Stimulated activated CD8-positive, alpha-beta memory T cell treated with anti-CD3 and anti-CD28 coated beads, Interleukin-15, amount 100 ng/mL, for 1 hour (primary cell): ENCODE measurements at places on chromosomes 6 and 20.
A peak's percentile ranks its signal among the peaks of the same experiment; 100 is the strongest.

- no peak for DNase-seq
These were observed 179.9 kb upstream of the TAB2 start for GRCh38 chr6:149137594-149137993.

DNA sequence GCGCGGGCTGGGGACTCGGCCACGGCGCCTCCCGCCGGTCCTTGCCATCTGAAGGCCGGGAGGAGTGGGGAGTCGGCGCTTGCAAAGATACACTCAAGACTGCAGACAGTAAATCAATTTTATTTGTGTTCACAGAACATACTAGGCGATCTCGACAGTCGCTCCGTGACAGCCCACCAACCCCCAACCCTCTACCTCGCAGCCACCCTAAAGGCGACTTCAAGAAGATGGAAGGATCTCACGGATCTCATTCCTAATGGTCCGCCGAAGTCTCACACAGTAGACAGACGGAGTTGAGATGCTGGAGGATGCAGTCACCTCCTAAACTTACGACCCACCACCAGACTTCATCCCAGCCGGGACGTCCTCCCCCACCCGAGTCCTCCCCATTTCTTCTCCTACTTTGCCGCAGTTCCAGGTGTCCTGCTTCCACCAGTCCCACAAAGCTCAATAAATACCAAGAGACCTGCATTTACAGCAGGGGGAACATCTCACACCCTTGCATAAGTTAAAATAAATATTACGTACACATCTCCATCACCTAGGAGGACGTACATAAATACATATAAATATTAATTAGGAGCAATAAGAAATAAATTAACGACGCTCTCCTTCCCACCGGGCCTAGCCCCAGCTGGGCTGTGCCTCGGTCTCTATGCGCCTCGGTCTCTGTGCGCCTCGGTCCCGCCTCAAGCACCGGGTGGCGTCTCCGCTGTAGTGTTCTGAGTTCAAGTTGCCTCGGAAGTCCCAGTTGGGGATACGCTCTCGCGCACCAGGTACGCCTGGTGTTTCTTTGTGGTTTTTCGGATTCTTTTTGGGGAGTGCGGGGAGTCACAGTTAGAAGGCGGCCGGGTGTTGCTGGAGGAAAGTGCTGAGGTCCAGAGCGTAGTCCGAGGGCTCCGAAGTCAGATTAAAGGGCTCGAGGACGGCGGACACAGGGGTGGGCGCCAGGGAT is 889 bp upstream of the FLOT1 start:
- no peak for DNase-seq

- no peak for DNase-seq
These were observed 258.0 kb downstream of the PLCB1 start for GRCh38 chr20:8390037-8390433.

- DNase-seq: peak; percentile 28
These were observed 44.1 kb downstream of the NHSL1 start for GRCh38 chr6:138454981-138455706.

DNA sequence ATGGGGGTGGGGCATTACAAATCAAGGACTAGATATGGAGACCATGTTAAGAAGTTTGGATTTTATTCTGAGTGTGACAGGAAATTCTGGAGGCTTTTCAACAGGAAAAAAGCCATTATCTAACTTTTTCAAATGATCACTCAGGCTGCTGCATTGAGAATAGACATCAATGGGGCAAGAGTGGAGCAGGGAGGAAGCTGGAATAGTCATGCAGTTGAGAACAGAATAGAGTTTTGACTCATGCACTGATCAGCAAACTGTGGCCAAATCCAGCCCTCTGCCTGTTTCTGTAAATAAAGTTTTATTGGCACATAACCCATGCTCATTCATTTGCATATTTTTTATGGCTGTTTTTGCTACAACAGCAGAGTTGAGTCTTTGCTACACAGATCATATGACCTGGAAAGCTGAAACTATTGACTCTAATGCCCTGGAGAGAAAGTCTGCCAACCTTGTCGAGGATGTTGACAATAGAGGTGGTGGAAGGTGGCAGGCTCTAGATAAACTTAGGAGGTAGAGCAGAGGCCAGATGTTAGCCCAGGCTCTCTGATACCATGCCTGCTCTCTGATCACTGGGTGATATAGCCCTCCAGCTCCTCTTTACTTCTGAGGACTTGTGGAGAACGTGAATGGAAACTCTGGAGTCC is 441.8 kb downstream of the PTPRT start:
- no peak for DNase-seq

DNA sequence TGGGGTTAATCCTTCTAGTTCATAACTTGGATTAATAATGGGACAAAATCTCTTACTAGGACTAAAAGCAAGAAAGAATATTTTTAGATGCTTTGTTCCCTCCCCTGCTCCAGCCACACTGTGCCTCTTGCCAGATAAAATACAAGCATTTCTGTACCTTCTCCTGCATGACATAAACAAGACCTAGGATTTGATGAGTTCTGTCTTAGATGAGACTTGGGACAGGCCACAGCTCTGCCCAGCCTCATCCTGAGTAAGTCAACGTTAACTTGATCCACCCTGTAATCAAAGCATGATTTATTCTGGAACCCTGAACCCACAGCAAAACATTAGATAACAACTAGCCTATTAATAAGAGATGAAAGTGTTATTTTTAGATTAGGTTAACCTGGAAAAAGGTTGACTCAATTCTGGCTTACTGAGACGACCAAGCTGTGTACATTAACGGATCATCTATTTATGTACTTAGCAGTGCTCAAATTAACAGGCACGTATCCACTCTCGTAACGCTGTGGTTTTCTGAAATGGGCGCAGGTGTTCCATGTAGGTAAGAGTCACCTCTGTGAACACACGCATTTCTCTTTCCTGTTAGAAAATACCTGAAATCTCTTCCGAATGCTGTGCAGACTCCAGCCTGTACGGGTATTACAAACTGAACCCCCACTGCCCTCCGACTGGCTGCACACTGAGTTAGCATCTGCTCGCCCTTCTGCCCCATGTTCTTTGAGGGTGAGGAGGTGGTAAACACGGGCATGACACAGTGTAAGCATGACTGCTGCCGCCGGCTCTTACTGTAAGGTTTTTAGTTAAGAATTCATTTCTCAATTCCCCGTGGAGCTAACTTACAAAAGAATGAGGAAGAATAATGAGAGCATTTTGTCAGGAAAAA is 132.1 kb upstream of the FOXQ1 start:
- no peak for DNase-seq

GRCh38 chr20:63940472-63941266 is 15.5 kb downstream of the UCKL1 start:
- no peak for DNase-seq

DNA sequence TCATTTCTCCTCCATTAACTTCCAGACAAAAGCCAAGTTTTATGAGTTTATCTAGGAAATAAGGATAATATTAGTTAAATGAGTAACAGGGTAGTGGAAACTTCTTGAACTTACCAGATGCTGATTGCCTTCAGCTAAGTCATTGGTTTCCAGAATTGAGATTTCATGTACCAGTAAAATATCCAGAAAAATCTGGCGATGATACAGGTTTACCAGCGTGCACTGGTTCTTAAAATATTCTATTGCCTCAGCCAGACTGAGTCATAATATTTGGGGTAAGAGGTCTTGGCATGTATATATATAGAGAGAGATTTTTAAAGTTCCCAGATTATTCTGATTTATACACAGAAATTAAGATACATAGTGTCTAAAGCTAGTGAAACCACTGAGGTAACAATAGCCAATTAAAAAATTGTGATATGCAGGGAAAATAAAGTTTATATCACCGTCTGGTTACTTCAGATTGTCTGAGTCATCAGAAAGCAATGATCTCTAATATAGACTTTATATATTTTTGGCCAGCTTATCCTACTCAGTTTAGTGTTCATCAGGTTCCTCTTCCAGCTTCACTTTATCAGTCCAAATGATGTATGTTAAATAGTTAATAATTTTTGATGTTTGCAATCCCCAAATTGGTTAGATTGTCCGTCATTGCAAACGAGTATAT is 39.5 kb upstream of the SDHAF4 start:
- DNase-seq: no peak

GRCh38 chr6:155088856-155089255 is 93.7 kb downstream of the TIAM2 start:
- no peak for DNase-seq

GRCh38 chr6:25155211-25155610 is 124.0 kb upstream of the CARMIL1 start:
- DNase-seq: no peak
